ENCODE measurements at places on chromosomes 11 and 22. TPM values are rescaled to one million over a fixed set of nuclear protein-coding genes. Genes with fewer than 3 reads are reported as not detected.

GRCh38 chr11:70002433-70002832, 75.7 kb upstream of the ANO1 start:
- peak overlapping the region; percentile 40 for H3K27ac ChIP-seq
- H3K27me3 ChIP-seq = peaks cover 8% of the 10 kb centered on the region
- H3K4me3 ChIP-seq = no peak overlapping the region
- H3K36me3 ChIP-seq = no peaks in the 10 kb centered on the region

- no peak overlapping the region for H3K4me3 ChIP-seq
- DNase-seq = no peak
- H3K27ac ChIP-seq = no peak overlapping the region
- no peaks in the 10 kb centered on the region for H3K4me1 ChIP-seq
These were observed 17.8 kb downstream of the PRR5L start for GRCh38 chr11:36313750-36314433.

DNA sequence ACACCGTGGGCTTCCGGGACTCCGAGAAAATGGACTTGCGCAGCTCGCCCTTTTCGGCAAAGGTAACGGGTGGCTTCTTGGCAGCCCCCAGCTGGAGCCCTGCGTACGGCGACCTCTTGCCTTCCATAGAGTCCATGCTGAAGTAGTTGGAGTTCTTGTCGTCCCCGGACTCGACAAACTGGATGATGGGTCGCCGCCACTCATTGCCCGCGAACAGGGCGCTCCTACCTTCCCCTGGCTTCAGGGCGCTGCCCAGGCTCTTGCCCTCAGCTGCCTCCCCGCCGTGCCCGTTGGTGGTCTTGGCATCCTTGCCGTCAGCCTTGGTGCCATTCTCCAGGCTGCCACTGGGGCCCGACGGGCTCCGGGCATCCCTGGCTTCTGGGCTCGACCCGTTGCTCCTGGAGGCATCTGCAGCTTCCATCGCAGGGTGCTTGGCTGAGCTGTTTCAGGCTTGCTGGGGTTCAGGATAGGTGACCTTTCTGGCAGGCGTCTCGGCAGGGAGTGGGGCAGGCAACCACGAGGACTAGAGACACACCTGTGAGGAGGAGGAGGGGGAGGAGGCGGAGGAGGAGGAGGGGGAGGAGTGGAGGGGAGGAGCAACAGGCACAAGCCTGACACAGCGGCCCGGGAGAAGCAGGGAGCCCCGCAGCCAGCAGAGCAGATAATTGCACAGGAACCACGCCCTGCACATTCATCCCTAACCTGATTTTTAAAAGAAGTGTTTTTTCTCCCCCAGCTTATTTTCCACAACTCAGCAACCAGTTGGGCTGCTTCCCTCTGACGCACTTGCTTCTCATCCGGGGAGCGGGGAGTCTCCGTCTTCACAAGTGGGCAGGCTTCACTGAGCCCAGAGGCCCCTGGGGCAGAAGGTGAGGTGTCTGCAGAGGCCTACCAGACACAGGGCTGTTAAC, at the start of gene TRIM29:
Gene TRIM29, minus strand, starts transcription at position 503 of the 911 bp plus-strand sequence. Its CDS starts 82 bp downstream, at position 421.
- H3K36me3 ChIP-seq = no peaks in the 10 kb centered on the region
- H3K4me3 ChIP-seq = no peak within 1 kb of the TSS
- H3K27me3 ChIP-seq = peaks cover 6% of the 10 kb centered on the region
- no peak within 1 kb of the TSS for H3K27ac ChIP-seq

DNA sequence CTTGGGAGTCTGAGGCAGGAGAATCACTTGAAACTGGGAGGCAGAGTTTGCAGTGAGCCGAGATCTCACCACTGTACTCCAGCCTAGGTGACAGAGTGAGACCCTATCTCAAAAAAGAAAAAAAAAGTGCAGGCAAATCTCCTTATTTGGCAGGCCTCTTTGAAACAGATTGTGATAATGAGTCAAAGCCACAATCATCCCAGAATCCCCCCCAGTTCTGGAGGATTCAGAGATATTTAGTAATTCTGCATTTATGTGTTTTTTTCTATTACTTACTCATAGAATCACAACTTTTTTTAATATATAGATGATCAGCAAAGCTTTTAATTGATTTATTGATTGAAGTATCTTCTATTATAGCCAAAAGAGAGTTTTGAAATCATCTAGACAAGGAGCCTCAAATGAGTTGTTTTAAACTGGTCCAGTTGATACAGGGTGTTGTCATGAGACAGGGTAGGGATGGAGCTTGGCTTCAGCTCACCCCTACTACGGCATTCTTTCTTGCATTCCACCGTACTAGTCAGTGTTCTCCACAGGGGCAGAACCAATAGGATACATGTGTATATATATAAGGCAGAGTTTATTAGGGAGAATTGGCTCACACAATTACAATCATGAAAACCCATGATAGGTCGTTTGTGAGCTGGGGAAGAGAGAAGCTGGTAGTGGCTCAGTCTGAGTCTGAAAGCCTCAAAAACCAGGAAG, 39.3 kb upstream of the SORL1 start:
- DNase-seq = no peak
- H3K27me3 ChIP-seq = no peaks in the 10 kb centered on the region
- H3K27ac ChIP-seq = no peak overlapping the region
- no peaks in the 10 kb centered on the region for H3K36me3 ChIP-seq
- peaks cover 34% of the 10 kb centered on the region for H3K4me1 ChIP-seq
- H3K4me3 ChIP-seq = no peak overlapping the region

- DNase-seq = no peak
- H3K27ac ChIP-seq = no peak overlapping the region
These were observed 17.1 kb upstream of the MOB2 start for GRCh38 chr11:1503708-1504104.

DNA sequence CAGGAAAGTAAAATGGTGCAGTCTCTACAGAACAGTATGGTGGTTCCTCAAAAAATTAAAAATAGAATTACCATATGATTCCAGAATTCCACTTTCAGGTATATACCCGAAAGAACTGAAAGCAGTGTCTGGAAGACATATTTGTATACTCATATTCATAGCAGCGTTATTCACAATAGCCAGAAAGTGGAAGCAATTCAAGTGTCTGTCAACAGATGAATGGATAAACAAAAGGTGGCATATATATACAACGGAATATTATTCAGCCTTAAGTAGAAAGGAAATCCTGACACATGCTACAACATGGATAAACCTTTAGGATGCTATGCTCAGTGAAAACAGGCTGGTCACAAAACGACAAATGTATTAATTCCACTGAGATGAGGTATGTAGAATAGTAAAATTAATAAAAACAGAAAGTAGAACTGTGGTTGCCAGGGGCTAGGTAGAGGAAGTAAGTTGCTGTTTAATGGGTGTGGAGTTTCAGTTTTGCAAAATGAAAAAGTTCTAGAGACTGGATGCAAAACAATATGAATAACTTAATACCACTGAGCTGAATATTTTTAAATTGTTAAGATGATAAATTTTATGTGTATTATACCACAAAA, 14.5 kb downstream of the SAA1 start:
- no peak for DNase-seq
- H3K4me1 ChIP-seq = peaks cover 30% of the 10 kb centered on the region
- peaks cover 57% of the 10 kb centered on the region for H3K36me3 ChIP-seq
- peak overlapping the region; percentile 59 for H3K4me3 ChIP-seq
- no peaks in the 10 kb centered on the region for H3K27me3 ChIP-seq

DNA sequence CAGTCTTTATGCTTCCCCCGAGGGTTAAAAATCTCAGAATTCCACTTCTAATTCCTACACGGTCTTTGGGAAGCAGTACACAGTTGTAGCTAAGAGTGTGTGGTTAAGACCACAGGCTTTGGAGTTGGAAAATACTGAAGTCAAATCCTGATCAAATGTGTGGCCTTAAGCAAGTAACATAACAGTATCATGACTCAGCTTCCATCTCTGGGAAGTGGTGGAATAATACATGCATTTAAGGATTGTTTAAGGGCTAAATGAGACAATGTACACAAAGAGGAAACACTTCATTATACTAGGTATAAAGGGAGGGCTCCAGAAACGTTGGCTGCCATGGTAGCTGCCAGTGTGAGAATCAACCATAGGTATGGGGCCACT, 71.5 kb downstream of the FAT3 start:
- no peaks in the 10 kb centered on the region for H3K36me3 ChIP-seq
- no peak overlapping the region for H3K27ac ChIP-seq
- no peak overlapping the region for H3K4me3 ChIP-seq
- no peaks in the 10 kb centered on the region for H3K4me1 ChIP-seq
- no peak for DNase-seq

DNA sequence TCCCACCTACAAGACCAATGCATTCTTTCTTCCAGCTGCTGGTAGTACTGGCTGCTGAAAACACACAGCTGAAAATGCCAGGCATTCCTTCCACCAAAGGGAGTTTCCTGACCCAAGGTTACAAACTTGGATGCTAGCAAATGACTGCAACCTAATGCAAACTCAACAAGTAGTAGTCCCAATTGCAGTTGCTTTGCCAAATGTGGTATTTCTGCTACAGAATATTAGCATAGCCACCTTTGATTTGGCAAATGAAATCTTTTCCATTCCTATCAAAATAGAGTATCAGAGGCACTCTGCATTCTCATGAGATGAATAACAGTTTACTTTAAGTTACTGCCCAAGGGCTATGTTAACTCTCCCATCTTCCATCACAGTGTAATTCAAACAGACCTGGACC, 172.0 kb upstream of the ARHGAP42 start:
- no peaks in the 10 kb centered on the region for H3K4me1 ChIP-seq
- no peaks in the 10 kb centered on the region for H3K27me3 ChIP-seq
- DNase-seq = no peak
- no peak overlapping the region for H3K27ac ChIP-seq

Gene TEX54
- total RNA-seq = not detected

Gene ADAMTS15
- total RNA-seq = not detected

Gene SGSM1
- 0.35 TPM for total RNA-seq

Gene INS
- not detected for total RNA-seq

Gene LRRC74B
- total RNA-seq = not detected

Gene NAALAD2
- not detected for total RNA-seq
